ENCODE measurements at places on chromosomes 4 and X. TPM values are rescaled to one million over a fixed set of nuclear protein-coding genes. Genes with fewer than 3 reads are reported as not detected.

Gene VCX3A
- not detected for total RNA-seq

DNA sequence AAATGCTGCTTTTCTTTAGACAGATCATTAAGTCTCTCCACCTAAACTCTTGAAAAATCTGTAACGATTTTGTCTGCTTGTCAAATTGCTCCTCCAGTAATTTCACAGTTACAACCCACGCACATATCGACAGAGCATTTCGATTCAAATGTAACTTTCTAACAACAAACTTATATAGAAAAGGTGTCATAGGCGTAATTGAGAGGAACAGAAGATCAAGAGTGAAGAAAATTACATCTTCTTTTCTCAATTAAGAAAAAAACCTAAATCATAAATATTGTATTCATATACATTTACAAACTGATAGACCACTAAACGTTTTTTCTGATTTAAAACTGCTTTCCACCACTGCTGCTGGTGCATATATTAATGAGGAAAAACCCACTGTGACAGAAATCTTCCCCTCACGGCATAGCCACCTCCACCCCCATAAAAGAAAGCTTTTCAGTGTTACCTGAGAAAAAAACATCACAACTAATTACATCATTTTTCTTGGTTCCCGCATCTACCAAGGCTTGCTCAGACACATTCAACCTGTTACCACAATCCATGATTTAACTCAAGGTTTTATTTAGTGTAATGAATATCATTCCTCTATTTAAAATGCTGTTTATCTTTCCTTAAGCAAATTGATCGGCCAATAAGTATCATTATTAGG, 1.9 kb downstream of the GPM6A start:
- no peaks in the 10 kb centered on the region for H3K4me1 ChIP-seq
- no peaks in the 10 kb centered on the region for H3K27me3 ChIP-seq
- no peaks in the 10 kb centered on the region for H3K36me3 ChIP-seq
- H3K4me3 ChIP-seq: no peak overlapping the region

Gene CXCR3
- total RNA-seq: 6.4 TPM

- no peaks in the 10 kb centered on the region for H3K4me1 ChIP-seq
- no peaks in the 10 kb centered on the region for H3K27me3 ChIP-seq
- no peak overlapping the region for H3K4me3 ChIP-seq
- H3K27ac ChIP-seq: no peak overlapping the region
- no peak for DNase-seq
- no peaks in the 10 kb centered on the region for H3K36me3 ChIP-seq
These were observed 36.7 kb downstream of the PSAPL1 start for GRCh38 chr4:7398104-7398423.

Gene ABRAXAS1
- 24.2 TPM for total RNA-seq

- peaks cover 65% of the 10 kb centered on the region for H3K4me1 ChIP-seq
- H3K27ac ChIP-seq: peak overlapping the region; percentile 89
- H3K27me3 ChIP-seq: no peaks in the 10 kb centered on the region
- H3K36me3 ChIP-seq: peaks cover 4% of the 10 kb centered on the region
- peak overlapping the region; percentile 56 for H3K4me3 ChIP-seq
These were observed 92.1 kb downstream of the AFF1 start for GRCh38 chr4:87026800-87027495.

DNA sequence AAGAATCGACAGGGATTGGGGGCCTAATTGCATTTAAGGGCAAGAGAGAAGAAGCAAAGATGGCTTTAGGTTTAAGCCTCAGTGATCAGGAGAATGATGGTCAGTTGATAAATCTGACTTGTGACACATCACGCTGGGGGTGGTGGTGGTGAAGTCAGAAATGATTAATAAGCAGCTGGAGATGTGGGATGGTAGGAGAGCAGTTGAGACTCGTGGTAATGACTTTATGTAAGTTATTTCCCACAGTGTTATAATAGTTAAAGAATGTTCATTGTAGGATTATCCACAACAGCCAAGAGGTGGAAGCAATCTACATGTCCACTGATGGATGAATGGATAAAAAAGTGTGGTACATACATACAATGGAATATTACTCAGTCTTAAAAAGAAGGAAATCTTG, 178.9 kb upstream of the GPC4 start:
- no peaks in the 10 kb centered on the region for H3K4me1 ChIP-seq
- H3K27ac ChIP-seq: no peak overlapping the region
- H3K4me3 ChIP-seq: no peak overlapping the region
- DNase-seq: no peak

DNA sequence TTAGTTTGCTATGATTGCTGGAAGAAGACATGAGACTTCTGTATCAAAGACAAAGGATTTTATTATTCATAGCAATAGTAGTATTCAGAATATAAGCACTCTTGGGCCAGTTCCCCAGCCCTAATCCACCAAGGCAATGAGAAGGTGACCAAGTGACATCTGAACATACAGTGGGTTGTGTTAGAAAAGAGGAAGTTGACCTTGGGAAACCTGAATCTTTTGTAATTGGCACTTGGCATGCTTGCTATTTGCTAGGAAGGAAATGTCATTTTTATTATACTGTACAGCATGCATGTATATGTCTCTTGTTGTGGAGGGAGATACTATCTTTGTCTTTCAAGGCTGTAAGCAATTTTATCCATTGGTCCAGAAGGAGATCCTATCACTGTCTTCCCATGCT, 216.1 kb upstream of the FAT1 start:
- no peak for DNase-seq
- H3K27me3 ChIP-seq: no peaks in the 10 kb centered on the region
- H3K27ac ChIP-seq: no peak overlapping the region

DNA sequence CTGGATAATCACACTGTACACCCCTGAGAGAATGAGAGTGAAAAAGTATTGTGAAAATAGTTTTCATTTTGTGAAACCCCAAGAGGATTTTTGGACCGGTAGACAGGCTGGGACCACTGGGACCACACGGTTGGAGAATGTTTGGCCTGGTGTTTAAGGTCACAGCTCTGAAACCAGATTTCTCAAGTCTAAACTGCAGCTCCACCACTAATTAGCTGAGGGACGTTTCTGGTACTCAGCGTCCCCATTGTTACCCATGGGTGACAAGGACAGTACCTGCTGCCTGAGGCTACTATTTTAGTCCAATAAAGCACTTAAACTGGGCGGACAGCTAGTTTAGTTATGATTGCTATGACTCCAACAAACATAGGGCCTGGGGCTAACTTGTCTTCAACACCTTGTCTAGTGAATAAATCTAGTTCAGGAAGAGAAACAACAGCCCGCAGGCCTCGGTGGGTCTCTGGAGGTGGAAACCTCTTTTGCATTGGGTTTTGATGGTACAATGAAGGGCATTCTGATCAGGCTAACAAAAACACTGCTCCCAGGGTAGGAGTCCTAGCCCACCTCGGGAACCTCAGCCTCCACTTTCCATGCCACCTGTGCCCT, 509 bp upstream of the USP11 start:
- peaks cover 27% of the 10 kb centered on the region for H3K36me3 ChIP-seq
- H3K4me1 ChIP-seq: peaks cover 15% of the 10 kb centered on the region
- peak overlapping the region; percentile 92 for H3K4me3 ChIP-seq
- no peaks in the 10 kb centered on the region for H3K27me3 ChIP-seq

GRCh38 chr4:81839347-81840042, 367.8 kb upstream of the RASGEF1B start:
- no peaks in the 10 kb centered on the region for H3K27me3 ChIP-seq
- DNase-seq: no peak
- H3K4me1 ChIP-seq: peaks cover 13% of the 10 kb centered on the region
- no peaks in the 10 kb centered on the region for H3K36me3 ChIP-seq

Gene AREG
- 2.2 TPM for total RNA-seq

DNA sequence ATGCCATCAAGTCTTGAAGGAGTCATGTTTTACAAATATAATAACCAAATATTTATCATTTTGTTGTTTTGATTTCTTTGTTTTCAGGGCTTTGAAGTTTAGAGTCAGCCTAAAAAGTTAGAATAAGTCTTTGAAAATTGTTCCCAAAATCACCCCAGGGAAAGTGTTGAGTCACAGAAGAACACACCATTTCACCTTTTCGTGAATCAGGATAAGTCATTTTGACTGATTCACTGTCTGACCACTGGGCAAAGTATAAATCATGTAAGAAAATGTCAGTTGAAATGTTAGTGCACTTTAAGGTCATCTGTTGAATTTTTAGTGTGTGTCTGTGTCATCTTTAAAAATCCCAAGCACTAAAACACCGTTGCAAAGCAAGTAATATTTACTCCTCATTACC, 1320.1 kb downstream of the RPA4 start:
- H3K4me1 ChIP-seq: no peaks in the 10 kb centered on the region
- H3K36me3 ChIP-seq: no peaks in the 10 kb centered on the region
- DNase-seq: no peak
- no peak overlapping the region for H3K27ac ChIP-seq
- H3K4me3 ChIP-seq: no peak overlapping the region

Gene WDR17
- total RNA-seq: 5.7 TPM

- H3K4me1 ChIP-seq: no peaks in the 10 kb centered on the region
- DNase-seq: no peak
- H3K4me3 ChIP-seq: no peak overlapping the region
- no peak overlapping the region for H3K27ac ChIP-seq
These were observed 118.4 kb downstream of the COX18 start for GRCh38 chr4:72951147-72951546.

DNA sequence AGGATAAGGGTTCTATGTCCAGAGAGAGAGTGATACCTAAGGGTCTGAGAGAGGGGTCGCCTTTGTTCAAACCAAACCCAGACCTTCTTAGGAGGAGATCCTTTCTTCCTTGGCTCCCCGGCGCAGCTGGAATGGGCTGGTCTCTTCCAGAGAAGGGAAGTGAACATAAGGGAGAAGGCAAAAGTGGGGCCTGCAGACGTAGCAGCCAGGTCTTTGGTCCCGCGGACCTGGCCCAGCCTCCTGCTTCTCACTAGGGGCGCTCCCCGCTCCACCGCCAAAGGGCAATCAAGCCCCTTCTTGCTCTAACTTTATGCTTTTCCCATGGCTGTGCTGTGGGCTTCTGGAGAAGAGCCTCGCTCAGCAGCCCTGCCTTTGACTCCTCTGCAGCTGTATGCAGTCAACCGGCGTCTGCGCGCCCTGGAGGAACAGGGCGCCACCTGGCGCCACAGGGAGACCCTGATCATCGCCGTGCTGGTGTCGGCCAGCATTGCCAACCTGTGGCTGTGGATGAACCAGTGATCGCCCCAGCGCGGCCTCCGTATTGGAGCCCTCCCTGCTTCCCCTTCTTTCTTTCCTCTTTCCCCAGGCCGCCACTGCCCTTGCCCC, 6.5 kb downstream of the FATE1 start:
- H3K27ac ChIP-seq: no peak overlapping the region
- no peak overlapping the region for H3K4me3 ChIP-seq
- no peak for DNase-seq
- no peaks in the 10 kb centered on the region for H3K27me3 ChIP-seq

DNA sequence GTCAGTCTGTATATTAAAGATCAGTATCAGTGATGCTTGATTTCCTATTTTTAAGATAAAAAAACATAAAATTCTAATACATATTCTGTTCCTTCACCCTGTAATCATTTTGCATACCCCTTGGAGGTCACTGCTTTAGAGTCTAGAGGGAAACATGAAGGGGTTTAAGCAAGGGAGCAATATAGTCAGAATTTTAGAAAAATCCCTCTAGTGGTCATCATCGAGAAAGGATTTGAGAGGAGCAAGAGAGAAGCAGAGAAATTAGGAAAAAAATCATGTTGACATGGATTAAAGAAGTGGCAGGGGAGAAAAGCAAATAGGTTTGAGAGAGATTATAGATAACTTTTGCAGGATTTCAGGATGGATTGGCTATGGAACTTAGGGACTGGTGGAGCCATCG, 11.1 kb downstream of the APEX2 start:
- H3K27me3 ChIP-seq: no peaks in the 10 kb centered on the region
- no peak overlapping the region for H3K27ac ChIP-seq
- no peak overlapping the region for H3K4me3 ChIP-seq
- H3K4me1 ChIP-seq: peaks cover 2% of the 10 kb centered on the region

GRCh38 chr4:107376293-107376692, 340.2 kb upstream of the DKK2 start:
- no peak overlapping the region for H3K27ac ChIP-seq
- no peaks in the 10 kb centered on the region for H3K4me1 ChIP-seq
- no peak overlapping the region for H3K4me3 ChIP-seq
- H3K27me3 ChIP-seq: no peaks in the 10 kb centered on the region

Gene BBS12
- 2.5 TPM for total RNA-seq

GRCh38 chr4:33722800-33723516, 2521.4 kb downstream of the ARAP2 start:
- no peak for DNase-seq
- H3K4me3 ChIP-seq: no peak overlapping the region
- H3K36me3 ChIP-seq: no peaks in the 10 kb centered on the region

Gene RHOXF2
- total RNA-seq: not detected
